ENCODE measurements at places on chromosomes 2 and 18.

DNA sequence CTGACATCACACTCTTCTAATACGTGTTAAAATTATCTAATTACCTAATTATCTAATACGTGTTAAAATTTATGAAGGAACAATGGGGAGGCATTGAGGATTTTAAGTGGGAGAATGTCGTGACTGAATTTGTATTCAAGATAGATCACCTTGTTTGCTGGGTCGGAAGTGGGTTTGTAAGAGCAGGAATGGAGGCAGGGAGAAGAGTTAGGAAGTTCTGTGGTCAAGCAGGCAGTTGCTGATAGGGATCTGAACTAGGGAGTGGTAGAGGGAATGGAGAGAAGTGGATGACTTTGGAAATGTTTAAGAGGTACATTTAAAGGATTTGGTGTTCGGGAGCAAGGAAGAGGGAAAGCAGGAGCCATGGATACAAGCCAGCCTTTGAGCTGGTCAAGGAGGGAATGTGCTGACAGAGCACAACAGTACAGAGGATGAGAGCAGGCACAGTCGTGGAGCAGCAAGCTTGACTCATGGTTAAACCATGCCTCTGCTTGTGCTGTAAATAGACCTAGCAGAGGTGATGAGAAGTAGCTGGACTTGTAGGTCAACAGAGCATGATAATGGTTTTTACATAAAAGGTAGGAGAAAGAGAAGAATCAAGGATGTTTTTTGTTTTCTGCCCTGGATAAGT, 16.2 kb downstream of the IL18RAP start:
- DNase-seq = no peak

GRCh38 chr2:85719609-85720240, 25.6 kb downstream of the GNLY start:
- DNase-seq = no peak

DNA sequence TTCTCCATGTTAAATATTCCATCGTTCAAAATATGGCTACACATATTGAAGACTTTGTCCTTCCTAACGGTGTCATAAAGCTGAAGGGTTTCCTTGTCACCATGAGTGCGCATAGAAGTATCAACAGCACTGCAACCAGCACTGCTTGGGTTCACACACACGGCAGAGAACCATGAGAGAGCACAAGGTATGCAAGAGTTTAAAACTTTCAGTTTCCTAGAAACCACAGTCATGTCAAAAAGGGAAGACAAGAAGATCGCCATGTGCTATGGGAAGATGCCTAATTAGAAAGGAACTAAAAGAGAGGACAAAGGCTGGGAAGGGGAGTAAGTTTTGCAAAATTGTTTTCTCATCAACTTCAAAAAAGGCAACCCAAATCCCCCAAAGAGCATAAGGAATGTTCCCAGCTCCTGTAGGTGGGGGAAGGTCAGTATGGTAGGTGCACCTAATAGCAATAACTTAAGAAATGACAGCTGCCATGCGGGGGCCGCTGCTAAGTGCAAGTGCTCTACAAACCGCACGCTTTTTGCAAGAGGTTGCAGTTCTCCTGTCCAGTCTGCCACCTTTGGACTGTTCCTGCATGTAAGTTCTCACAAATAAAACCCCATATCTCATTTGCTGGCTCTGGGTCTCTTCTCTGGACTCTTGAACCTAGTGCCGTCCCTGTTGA, 136.8 kb downstream of the TMEM163 start:
- DNase-seq = no peak

GRCh38 chr2:49616800-49617199, 462.5 kb upstream of the FSHR start:
- DNase-seq = no peak

DNA sequence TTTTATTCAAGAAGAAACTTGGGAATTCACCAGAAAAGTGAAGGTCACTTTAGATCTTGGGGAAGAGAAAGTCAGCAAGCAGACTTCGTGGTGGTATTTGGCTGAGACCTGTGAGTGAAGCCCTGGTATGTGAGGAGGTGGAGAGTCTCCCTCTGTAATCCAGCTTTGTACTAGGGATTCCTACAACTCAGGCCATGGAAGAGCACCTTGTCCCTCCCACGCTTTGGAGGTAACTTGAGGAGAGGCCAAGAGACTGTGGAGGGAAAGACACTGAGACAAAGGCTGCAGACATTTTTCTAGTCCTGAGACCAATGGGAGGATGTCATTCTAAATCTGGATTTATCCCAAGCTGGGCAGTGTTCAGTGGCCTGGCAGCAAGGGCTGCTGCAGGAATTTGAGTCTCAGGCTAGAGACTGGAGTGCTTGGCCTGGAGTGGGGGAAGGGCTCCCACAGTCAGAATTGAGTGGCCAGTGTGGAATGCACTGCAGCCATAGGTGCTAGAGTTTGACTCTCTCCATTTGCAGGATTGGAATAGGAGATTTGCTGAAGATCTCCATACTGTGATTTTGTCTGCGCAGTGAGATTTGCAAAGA, 219.0 kb downstream of the ACTR3 start:
- DNase-seq = no peak

DNA sequence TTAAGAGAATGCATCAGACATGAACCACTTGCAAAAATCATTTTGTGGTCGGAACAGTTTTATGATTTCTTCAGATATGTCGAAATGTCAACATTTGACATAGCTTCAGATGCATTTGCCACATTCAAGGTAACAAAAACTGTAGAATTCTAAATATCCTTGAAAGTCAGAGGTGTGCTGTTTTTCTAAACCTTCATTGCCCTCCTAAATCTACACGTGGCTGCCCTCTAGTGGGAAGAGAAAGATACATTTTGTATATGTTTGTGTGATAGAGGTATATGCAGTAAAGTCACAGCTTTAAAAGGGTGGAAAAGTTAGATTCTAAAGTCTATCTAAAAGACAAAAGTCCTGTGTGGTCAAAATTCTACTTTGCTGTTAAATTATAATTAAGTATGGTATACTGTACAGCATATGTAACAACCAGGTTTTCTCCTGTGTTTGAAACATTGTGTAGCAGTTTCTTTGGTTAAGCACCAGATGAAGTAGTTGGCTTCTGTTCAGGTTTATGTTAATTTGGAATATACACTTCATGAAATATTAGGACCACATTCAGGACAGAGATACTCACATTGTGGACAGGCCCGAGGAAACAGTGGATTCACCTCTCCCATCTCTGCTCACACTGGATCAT, 65.9 kb upstream of the ITM2C start:
- no peak for DNase-seq

DNA sequence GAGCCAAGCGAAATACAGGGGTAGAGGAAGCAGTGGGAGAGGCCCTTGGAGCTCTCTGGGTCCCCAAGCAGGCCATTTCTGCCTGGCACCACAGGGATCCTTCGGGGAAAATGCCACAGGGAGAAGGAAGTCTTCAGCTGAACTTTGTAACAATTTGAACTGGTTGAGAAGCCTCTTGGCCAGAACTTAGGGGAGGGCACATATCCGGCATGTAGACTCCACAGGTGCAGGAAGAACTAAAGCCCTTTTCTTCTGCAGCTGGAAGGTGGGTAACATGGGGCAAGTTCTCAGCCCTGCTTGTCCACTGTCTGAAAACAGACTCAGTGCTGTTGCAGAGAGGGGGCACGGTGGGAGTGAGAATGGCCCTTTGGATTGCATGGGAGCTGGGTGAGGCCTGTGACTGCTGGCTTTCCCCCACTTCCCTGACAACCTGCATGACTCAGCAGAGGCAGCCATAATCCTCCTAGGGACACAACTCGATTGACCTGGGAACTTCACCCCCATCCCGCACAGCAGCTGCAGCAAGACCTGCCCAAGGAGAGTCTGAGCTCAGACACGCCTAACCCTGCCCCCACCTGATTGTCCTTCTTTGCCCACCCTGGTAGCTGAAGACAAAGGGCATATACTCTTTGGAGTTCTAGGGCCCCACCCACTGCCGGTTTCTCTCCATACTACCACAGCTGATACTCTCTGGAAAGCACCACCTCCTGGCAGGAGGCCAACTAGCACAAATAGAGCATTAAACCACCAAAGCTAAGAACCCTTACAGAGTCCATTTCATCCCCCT, 101.6 kb upstream of the FAM136A start:
- no peak for DNase-seq

GRCh38 chr18:59616501-59616900, 80.7 kb downstream of the CCBE1 start:
- no peak for DNase-seq

- no peak for DNase-seq
Measured at GRCh38 chr2:221775096-221775495, 203.0 kb upstream of the EPHA4 start.

DNA sequence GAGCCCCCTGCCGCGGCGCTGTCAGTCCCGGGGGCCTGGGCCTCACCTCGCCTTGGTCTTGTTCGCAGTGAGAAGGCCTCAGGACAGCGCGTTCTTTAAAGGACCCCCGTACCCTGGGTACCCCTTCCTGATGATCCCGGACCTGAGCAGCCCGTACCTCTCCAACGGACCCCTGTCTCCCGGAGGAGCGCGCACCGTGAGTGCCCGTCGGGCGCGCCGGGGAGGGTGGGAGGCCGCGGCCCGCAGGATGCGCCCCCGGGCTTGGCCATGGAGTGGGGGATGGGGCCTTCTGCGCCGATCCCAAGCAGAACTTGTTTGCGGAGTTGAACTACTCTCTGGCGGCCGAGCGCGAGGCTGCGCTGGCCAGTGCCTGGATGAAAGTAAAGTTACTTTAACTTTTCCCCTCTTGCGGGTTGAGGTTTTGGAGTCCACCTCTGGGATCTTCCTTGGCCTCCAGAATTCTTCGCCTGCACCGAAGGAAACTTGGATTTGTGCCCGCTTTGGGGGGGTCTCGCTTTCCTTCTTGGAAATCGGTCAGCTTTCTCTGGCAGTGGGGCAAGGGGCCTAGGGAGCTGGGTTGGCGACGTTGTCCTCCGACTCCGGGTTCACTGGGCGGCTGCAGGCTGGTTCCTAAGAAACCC, 1.2 kb downstream of the TCF7L1 start:
- DNase-seq = no peak

DNA sequence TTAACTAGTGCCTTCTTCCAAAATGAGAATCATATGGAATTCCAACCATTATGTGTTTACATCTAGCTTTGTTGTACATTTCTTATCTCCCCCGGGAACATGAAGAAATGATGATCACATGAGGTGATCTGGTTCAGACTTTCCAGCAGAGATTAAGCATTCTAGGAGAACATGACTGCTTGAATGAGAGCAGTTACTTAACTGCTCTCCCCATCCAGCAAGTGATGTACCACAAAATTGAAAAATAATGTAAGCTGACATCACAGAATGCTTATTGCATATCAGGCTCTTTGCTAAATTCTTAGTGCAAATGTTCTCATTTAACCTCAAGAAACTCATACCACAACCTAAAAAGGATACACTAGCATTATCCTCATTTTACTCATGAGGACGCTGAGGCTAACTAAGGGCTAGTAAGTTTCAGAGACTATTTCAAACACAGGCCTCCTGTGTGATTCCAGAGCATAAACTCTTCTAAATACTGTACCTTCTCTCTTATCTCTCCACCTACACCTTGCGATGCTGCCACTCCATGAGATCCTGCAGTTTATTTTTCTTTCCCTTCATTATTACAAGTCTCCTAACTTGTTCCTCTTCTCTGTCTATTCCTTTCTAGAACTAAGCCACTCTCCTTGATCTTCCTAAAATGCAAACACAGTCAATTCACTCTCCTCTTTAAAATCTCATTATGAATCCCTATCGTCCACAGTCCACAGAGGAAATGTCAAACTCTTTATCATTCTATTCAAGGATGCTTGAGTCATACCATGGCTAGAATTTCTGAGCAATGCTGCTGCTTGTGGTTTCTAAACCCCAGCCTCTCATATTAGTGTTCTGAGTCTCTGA, 1224.8 kb upstream of the ZEB2 start:
- DNase-seq = no peak

- no peak for DNase-seq
Measured at GRCh38 chr2:227252831-227253230, 72.2 kb upstream of the MFF start.

GRCh38 chr2:121052023-121052422, 233.0 kb downstream of the TFCP2L1 start:
- DNase-seq = no peak

All from stimulated activated CD8-positive, alpha-beta memory T cell treated with anti-CD3 and anti-CD28 coated beads, Interleukin-15, amount 100 ng/mL, for 24 hours (primary cell).